ENCODE measurements at places on chromosomes 4 and X. TPM values are rescaled to one million over a fixed set of nuclear protein-coding genes. Genes with fewer than 3 reads are reported as not detected.

- no peak for DNase-seq
Measured at GRCh38 chr4:105765690-105766407, 57.3 kb downstream of the GSTCD start.

- no peak for DNase-seq
Measured at GRCh38 chrX:130851569-130851968, 51.4 kb downstream of the ENOX2 start.

SH2D1A gene
- total RNA-seq = not detected

DNA sequence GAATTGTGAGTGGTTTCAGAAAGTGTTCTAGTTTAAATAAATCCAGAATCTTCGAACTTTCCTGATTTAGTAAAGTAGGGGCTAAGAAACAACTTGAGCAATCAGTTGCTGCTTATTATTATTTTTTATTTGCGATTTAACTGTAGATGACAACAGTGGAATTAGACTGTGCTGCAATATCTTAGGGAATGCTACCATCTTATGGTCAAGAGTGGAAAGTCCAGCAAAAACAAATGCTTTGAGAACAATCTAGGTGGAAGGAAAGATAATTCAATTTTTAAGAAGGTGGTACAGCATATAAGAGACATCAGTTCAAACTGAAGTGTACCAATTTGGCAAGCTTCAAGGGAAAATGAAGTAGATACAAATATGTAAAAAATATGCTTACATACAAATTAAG lies 73.3 kb downstream of the CYLC1 start:
- DNase-seq = no peak

GRCh38 chr4:18252052-18252451 lies 230.5 kb upstream of the LCORL start:
- no peak for DNase-seq

GRCh38 chrX:136386173-136386572 lies 85.4 kb downstream of the ADGRG4 start:
- no peak for DNase-seq

GRCh38 chr4:120207021-120207420 lies 140.4 kb upstream of the MAD2L1 start:
- DNase-seq = no peak

- no peak for DNase-seq
Measured at GRCh38 chr4:151865744-151866591, 105.2 kb upstream of the GATB start.

GRCh38 chr4:107736924-107737448 lies 17.0 kb upstream of the PAPSS1 start:
- DNase-seq = peak; percentile 70

DNA sequence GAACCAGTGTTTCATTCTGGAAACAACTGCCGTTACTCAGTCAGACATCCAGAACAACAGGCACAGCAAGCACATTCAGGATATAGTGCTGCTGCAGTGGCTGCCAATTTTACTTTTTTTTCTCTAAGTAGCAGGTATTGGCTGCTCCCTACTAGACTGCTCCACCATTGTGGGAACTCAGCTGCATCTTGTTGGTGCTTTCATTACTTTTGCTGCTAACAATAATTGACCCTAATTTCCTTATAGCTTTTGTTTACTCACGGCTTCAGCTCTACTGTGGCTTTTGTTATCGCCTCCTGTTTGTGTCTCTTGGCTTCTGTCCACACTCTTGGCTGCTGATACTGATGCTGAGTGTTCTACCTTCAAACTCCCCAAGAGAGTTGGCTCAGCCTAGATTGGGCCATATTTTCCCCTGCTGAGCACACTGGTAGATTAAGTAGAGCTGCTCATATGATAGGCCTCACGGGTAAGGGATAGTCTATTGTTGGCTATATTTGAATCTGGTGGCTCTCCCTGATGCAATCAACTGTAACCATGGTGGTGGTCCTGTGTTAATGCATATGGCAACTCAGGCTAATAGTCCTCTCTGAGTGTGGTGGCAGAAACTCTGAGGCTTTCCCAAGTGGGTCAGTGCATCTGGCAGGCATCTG lies 44.5 kb upstream of the IL2 start:
- DNase-seq = no peak

PRR27 gene
- total RNA-seq = not detected

DNA sequence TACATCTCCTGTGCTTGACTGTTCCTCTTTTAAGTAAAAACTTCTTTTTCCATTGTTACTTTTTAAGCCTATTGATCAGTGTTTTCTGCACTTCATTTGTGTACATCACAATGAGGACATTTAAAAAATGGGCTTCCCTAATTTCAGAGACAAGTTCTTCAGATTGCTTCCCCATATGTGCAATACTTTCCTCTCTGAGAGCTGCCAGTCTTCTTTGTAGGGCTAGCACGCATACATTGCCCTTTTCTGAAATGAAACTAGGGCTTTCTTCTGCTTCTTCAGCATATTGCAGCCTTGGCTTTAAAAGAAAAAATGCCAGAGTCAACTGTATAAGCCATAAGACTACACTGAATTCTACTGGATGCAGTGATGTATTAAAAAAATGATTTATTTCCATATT lies 37.8 kb downstream of the FAT4 start:
- no peak for DNase-seq

DNA sequence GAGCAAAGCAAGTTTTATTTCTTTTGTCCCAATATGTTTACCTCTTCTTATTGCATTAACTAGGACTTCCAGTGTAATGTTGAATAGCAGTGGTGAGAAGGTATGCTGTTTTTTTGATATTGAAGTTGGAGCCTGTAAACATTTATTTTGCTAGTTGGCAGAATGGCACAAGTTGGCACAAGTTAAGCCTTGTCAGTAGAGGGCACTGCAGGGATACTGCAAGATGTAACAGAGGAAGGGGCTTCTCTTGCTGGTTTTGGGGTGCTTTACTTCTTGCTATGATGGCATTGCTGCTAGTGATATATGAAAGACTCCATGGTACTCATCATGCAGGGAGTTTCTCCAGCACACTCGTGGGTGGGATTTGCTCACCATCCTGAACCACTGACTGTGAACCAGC lies 327.3 kb upstream of the ARX start:
- no peak for DNase-seq

SAT1 gene
- 162 TPM for total RNA-seq

FGD1 gene
- 0.20 TPM for total RNA-seq

- no peak for DNase-seq
Measured at GRCh38 chr4:88415982-88416381, 37.3 kb downstream of the HERC6 start.

- no peak for DNase-seq
Measured at GRCh38 chr4:87076690-87077358, 142.0 kb downstream of the AFF1 start.

DNA sequence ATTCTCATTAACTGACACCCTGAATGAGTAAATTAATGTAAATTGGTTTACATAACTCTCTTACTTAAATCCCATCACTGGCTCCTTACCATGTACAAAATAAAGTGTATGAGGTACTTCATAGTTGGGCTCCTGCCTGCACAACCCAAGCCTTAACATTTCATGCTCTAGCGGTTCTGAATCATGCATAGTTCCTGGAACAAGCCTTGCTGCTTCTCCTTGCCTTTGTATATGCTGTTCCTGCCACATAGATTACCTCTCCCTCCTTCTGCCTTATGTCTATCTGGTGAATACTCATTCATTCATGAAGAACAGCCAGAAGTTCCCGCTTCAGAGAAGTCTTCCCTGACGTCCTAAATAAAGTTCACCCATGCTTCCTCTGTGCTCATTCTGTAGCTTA lies 594.7 kb downstream of the SMARCA1 start:
- DNase-seq = no peak

TMEM271 gene
- total RNA-seq = not detected

- no peak for DNase-seq
Measured at GRCh38 chr4:98508829-98509598, 149.4 kb downstream of the TSPAN5 start.

DSPP gene
- not detected for total RNA-seq

SPANXB1 gene
- total RNA-seq = not detected

GRCh38 chr4:176156656-176157055 lies 38.7 kb downstream of the SPATA4 start:
- no peak for DNase-seq

GRCh38 chr4:102411408-102411807 lies 66.1 kb upstream of the SLC39A8 start:
- DNase-seq = no peak

DNA sequence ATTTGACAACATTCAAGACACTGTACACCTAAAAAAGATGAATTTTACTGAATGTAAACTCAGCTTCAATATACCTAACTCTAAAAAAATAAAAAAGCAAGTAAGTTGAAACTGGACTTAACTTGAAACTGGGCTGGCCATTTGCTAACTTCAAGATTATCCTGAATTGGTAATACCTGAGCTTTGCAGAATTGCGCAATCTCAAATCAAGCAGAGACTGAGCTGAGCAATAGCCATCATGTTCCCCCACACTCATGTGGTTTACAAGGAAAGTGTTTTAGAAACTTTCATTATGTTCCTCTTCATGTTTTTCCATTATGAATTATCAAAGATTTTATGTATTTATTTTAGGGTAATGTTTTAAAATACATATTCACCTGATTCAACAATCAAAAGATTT lies 38.7 kb downstream of the ANXA5 start:
- no peak for DNase-seq

DNA sequence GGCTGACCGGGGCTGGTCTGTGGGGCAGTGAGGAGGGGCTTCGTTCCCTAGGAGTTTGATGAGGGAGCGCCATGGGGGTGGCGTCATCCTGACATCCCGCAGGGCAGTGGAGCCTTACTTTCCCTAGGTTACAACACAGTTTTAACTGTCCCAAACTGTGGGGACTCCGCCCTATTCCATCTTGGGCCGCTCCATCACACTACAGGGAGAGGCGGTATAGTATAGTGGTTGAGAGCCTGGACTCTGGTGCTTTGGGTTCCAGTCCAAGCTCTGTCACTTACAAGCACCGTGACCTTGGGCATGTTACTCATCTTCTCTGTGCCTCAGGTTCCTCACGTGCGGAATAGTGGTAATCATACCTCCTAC lies 44.2 kb downstream of the ZNF185 start:
- no peak for DNase-seq

CT45A2 gene
- not detected for total RNA-seq

GRCh38 chr4:86918539-86919072 lies 16.2 kb upstream of the AFF1 start:
- DNase-seq = no peak

GRCh38 chrX:42869659-42870476 lies 91.9 kb upstream of the PPP1R2C start:
- peak; percentile 47 for DNase-seq

MAGEB17 gene
- total RNA-seq = not detected

CENPVL1 gene
- not detected for total RNA-seq
